ENCODE measurements at places on chromosomes 4 and X. TPM values are rescaled to one million over a fixed set of nuclear protein-coding genes. Genes with fewer than 3 reads are reported as not detected.

GRCh38 chr4:59968796-59969195 is 1231.3 kb upstream of the ADGRL3 start:
- no peak for DNase-seq

GRCh38 chr4:58247792-58248191 is 1137.6 kb upstream of the IGFBP7 start:
- no peak for DNase-seq

DNA sequence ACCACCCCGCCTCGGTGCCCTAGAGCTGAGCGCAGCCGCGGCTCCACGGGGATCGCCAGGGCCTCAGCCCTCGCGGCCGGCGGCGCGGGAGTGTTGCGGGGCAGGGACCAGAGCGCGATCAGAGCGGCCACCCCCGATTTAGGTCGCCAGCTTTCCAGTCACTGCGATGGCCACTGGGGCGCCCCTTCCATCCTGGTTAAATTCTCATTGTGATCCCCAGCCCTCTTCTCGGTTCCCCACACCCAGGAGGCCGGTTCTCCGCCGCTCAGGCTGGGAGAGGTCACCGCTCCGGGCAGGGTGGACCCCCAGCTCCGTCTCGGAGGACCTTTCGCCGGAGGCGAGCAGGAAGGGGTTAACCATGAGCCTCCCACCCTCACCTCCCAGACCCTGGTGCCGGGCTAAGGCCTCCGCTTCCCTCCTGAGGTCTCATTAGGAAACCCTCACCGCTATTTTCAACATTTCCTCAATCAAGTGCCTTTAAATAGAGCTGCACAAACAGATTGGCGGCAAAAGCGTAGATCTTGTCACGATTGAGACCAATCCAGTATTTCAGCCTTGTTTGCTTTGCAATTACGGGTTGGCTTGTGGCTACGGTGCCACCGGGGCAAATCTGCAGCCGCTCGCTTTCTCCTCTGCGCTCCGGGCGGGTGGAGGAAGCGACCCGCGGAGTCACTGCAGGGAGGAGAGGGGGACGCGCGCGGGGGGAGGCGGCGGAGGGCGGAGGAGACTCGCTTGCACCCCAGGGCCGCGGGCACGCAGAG is 8.3 kb upstream of the HAND2 start:
- no peak for DNase-seq

The SPARCL1 gene
- total RNA-seq, result 113 TPM

DNA sequence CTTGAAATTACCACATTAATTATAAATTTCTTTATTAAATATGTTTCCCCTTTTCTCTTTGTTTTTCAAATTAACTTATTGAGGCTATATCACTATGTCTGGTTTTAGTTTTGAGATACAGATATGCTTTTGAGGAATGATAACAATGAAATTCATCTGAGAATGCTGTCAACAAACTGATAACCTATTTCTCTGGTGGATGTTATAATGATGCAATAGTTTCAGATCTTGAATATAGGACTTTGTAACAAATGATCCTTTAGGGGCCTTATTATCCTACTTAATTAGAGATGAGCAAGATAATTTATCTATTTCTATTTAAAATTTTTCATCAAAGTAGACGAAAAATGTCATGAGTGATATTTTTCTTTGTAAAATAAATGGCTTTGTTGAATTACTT is 123.7 kb downstream of the MAGEB17 start:
- DNase-seq, result no peak

DNA sequence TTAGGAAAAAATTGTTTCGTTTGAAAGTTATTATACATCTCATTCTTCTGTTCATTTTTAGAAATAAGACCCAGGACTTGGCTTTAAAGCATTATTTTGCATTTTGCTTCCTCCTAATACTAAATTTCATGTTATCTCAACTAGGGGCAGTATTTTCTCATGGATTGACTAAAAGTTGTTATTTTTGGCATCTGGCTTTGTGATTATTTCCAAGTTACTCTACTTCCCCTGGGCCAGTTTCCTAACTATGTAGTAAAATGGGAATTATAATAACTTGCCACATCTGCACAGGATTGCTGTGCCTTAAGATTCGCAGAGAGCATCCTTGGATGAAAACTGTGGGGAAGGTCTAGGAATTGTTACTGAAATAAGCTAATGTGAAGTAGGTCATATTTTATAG is 3.0 kb downstream of the RBPJ start:
- no peak for DNase-seq

The DGAT2L6 gene
- total RNA-seq, result not detected

- no peak for DNase-seq
Measured at GRCh38 chrX:54198262-54198661, 15.2 kb upstream of the FAM120C start.

DNA sequence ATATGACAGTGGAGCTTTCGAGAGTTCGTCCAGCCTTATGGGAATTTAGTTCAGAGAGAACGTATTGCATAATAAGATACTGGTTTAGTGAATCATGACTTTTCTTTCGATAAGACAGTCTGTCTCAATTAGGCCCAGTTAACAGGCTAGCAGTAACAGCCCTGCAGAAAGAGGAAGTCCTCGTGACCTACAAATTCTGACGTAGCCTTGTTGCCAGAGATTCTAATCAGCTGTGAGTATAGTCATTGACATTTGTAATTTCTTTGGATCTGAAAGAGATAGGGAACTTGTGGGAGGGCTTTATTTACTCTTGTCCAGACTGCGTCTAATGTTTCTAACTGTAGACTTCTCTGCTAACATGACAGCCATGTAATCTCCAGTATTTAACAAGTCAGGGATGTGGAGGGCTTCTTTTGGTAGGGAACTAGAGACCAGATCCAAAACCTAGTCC is 15.8 kb downstream of the ART3 start:
- no peak for DNase-seq

DNA sequence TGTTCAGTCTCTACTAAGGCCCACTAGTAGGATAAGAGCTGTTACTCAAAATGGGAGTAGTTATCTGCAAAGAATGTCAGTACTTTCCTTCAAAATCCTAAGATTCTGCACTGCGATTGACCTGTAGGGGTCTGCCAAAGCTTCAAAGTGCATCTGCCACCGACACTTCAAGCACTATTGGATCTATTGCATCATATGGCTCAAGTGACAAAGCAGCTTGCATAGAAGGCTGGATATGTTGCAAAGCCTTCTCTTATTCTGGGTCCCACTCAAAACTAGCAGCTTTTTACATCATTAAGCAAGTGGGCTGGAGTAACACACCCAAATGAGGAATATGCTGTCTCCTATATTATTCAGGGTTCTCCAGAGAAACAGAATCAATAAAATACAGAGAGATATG is 115.4 kb upstream of the EMCN start:
- no peak for DNase-seq

GRCh38 chr4:180059216-180059881 is 2183.9 kb upstream of the TENM3 start:
- peak; percentile 10 for DNase-seq

DNA sequence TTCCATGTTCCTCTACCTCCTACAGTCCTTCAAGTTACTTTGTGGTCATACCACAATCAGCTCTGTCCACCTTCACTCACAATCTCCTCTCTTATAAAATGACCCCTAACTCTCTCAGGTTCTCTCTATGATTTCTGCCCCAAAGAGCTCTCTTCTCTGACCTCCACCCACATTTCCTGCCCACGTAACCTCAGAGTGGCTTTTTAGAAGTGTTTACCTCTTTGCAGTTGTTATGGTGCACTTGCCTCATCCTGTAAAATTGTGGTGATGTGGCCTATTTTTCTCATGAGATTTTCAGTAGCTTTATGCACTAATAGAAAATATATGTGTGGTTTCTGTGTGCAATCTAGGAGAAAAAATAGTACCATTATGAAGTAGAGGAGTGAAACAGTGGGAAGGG is 215.8 kb downstream of the PACRGL start:
- peak; percentile 23 for DNase-seq

DNA sequence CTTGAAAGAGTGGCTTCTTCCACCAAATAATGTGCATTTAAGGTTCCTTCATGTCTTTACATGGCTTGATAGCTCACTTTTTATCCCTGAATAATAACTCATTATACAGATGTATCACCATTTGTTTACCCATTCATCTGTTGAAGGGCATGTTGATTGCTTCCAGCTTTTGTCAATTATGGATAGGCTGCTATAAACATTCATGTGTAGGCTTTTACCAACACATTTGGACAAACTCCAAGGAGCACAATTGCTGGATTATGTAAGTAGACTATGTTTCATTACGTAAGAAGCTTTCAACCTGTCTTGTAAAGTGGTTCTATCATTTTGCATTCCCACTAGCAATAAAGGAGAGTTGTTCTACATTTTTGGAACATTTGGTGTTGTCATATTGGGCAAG is 2637.0 kb downstream of the PCDH7 start:
- no peak for DNase-seq

The TBC1D9 gene
- 15.1 TPM for total RNA-seq

The GPRIN3 gene
- total RNA-seq, result 14.7 TPM

- no peak for DNase-seq
Measured at GRCh38 chrX:136708348-136708747, 60.4 kb downstream of the CD40LG start.

DNA sequence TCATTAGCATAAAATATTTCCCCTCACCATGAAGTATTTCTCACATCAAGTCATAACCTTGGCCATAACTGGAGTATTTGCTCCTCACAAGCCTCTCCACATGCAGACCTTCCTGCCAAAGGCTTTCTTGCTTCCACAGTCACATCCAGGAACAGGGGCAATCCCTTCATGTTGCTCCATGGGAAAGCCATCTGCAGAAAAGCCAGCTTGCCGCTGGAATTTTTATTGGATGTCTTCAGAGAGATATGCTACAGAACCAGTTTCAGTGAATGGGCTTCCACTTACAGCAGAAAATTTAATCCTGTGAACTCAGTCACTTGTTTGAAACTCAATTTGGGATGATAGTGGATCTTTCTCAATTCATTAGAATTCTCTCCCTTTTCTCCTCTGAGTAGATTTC is 3.2 kb upstream of the CDKN2AIP start:
- DNase-seq, result no peak

DNA sequence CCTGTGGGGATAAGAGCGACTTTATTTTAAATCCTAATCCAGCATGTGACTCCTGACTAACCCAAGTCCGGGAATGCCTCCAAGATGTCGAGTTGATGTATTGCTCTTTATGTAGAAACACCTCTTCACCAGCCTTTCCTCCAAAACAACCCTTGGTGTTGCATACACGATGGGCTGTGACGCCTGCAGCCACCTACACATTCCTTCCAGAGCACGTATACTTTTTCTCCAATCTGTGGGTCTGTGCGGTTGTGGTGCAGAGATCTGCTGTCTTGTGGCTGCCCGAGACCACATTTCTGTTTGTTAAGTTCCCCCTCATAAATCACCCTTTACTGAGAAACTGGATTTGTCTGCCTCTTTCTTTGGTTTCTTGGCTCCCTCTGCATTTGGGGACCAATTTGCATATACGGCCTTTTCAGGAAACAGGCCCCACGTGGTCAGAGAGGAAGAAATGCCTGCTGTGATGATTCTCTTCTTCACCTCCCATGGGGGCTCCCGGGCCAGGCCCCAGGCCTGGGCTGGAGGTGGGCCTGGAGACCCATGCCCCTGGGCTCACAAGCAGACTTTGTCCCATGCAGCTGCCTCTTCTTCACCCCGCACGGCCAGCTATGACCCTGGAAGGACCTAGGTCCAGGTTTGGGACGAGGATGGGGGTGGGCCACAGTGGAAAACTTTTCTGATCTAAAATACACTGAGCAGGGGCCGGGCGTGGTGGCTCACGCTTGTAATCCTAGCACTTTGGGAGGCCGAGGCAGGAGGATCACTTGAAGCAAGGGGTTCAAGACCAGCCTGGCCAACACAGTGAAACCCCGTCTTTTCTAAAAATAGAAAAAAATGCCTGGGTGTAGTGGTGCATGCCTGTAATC is 21.4 kb upstream of the AFAP1 start:
- no peak for DNase-seq

GRCh38 chrX:43718546-43718945 is 62.4 kb downstream of the MAOA start:
- DNase-seq, result no peak

The ITGB1BP2 gene
- total RNA-seq, result 6.8 TPM
